ENCODE measurements at places on chromosomes 2 and 18.
A peak's percentile ranks its signal among the peaks of the same experiment; 100 is the strongest.

DNA sequence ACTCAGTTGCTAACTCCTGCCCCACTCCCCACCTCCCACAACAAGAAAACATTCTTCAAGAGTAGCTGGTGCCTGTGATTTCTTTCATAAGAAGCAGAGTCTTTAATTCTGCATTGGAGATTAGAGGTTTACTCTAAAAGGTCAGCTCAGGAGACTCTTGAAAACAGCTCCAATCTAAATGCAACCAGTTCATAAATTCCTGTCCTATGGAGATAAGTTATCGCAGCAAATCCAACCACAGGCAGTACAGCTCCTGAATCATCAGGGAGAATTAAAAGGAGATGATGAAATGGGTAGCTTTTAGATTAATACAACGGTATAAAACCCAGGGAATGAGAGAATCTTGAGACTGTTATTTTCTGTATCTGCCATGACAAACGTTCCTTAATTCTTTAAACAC lies 130.7 kb downstream of the SOCS6 start:
- DNase-seq = no peak

DNA sequence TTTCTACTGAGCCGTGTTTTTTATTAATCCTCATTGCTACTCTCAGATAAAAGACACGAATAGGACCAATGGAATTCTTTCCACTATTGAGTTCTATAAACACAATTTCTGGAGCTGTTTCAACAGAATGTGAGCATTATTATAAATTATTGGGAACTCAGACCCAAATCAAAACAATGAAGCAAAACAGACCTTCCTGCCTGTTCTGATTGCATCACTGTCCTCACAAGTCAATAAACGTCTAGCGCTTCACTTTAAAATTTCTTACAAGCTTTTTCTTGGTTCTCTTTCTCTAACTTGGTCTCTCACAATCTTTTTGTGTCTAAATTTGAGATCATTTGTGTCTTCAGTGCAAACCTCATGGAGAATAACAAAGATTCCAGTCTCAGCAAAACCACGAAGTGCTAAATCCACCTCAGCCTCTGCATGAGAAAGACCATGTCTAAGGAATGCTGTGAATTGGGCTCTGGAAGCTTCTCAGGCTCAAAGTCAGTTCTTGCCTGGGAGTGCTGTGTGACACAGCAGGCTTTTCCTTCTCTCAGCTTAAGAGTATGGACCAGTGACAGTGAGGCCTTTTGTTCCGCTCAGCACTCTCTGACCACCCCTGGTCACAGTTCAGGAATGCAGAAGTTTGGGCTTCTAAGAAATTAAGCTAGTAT lies 22.8 kb downstream of the ARHGAP28 start:
- DNase-seq = no peak

GRCh38 chr2:167013227-167013626 lies 124.9 kb downstream of the XIRP2 start:
- no peak for DNase-seq

DNA sequence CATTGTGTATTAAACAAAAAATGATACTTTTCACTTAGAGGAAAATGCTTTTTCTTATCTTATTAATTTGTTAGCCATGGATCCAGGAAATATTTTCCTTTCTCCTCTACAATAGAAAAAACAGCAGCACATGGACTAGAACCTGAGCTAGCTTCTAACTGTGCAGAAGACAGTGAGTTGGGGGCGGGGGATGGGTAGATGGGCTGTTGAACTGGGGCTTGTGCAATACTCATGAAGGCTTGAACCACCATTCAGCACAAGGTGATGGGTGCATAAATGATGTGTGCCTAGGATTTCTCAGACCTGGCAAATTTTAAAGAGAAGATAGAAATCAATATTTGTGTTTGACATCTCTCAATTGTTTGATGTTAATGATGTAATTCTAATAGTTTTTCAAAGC lies 42.0 kb downstream of the COL5A2 start:
- no peak for DNase-seq

GRCh38 chr2:162057426-162057825 lies 16.6 kb downstream of the DPP4 start:
- DNase-seq = no peak

DNA sequence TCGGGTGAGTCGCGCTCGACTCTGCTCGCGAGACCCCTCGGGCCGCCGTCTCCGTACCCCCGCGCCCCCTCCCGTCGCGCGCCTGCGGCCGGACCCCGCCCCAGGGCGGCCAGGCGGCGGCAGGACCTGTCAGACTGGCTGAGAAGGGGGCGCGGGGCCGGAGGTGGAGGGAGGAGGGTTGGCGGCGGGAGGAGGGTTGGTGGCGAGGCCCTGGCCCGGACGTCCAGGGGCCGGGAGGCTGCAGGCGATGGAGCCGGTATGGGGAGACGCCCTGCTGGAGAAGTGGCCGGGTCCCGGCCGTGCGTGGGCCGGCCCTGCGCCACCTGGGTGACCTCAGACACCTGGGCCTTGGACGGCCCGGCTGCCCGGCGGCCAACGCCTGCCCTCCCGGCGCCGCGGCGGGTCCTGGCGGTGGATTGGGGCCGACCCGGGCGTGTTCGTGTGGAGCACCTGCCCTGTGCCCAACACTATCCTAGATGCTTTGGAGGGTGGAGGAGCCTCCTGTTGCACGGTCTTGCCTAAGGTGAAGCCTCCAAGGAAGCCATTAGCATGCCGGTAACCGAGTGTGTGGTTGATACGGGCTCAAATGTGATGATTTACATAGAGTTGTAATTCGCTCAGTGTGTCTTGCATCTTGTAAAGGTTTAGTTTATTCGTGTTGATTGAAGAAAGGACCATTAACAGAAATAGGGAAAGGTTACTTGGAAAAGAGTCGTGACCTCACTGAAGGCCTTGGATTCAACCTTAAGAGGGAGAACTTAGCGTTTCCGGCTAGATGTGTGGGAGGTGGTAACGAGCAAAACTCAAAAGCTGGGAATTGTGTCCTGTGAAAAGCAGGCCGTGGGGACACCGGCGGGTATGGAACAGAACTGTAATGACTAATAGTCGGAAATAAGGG lies 550 bp downstream of the MYL12B start:
- DNase-seq = peak; percentile 55

DNA sequence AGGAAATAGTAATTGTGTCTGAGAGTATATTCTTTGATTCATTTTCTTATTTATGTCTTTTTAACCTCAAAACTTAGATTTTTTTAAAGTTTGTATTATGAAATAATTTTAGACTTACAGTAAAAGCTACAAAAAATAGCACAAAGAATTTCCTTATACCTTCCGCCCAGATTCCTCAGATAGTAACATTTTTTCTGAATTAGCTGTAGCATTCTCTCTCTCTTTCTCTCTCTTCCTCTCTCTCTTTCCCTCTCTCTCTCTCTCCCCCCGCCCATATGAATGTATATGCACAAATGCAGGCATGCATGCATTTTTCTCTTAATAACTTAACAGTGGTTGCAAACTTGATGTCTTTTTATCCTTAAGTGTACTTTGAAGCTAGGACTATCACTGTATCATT lies 361.1 kb upstream of the NRP2 start:
- DNase-seq = no peak

DNA sequence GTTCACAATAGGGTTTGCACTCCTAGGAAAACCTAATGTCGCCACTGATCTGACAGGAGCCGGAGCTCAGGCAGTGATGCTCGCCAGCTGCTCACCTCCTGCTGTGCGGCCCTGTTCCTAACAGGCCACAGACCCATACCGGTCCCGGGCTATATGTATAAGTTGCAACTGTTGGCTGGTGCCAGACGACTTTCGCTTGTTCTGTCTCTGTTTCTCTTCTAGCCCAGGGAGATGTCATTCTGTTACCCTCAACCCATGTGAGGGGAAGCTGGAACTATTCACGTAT lies 170.3 kb downstream of the BCL2 start:
- no peak for DNase-seq

DNA sequence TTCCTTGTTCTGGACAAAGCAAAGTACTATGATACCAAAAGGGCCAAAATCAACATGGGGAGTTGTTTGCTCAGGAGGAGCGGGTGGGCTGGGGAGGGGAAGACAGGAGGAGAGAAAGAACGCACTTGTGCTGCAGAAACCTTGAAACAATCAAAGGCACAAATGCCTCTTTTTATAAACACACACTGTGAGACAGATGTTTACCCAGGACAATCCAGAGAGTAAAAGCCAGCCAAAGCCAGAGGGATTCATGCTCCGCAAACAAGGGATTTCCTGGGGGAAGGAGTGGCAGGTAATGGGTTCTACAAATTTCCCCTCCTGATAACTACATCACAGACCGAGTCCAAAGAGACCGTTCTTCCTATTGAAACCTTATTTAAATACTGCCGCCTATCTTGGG lies 323.5 kb upstream of the SKOR2 start:
- DNase-seq = no peak

Data from hematopoietic multipotent progenitor cell treated with erythropoietin and hydrocortisone succinate and interleukin-3 and kit ligand, for 17 days (in vitro differentiated cells).